HFFc6 (cell line): ENCODE measurements at places on chromosomes 16 and 17. TPM values are rescaled to one million over a fixed set of nuclear protein-coding genes. Genes with fewer than 3 reads are reported as not detected.
A peak's percentile ranks its signal among the peaks of the same experiment; 100 is the strongest.

GRCh38 chr17:16880843-16881230 lies 91.1 kb downstream of the TNFRSF13B start:
- H3K4me3 ChIP-seq, result no peak overlapping the region
- no peak for DNase-seq
- H3K27me3 ChIP-seq, result peaks cover 22% of the 10 kb centered on the region
- H3K27ac ChIP-seq, result no peak overlapping the region

DNA sequence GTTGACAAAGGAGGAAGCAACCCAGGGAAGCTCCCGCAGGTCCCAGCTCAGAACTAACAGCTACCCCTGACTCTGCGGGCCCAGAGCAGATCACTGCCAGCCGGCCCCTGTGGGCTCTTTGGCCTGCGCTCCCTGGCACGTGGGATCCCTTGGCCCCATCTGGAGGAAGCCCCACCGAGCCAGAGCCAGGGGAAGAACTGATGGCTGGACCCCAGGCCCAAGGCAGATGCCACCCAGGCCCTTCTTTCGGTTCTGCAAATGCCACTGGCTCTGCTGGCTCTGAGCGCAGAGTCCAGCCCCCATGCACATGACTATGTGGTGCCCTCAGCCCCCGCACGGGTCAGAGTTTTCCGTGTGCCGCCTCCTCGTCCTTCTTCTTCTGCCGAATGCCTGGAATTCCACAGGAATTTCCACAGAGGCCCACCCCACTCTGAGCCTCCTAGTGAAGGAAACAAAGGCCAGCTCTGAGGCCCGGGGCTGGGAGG lies 35.8 kb upstream of the SNN start:
- H3K27me3 ChIP-seq, result no peaks in the 10 kb centered on the region
- H3K27ac ChIP-seq, result peak overlapping the region; percentile 91
- peak; percentile 76 for DNase-seq
- H3K4me1 ChIP-seq, result peaks cover 49% of the 10 kb centered on the region
- peak overlapping the region; percentile 61 for H3K4me3 ChIP-seq
- H3K36me3 ChIP-seq, result no peaks in the 10 kb centered on the region

The SERPINF2 gene
- not detected in 3 replicates for total RNA-seq

DNA sequence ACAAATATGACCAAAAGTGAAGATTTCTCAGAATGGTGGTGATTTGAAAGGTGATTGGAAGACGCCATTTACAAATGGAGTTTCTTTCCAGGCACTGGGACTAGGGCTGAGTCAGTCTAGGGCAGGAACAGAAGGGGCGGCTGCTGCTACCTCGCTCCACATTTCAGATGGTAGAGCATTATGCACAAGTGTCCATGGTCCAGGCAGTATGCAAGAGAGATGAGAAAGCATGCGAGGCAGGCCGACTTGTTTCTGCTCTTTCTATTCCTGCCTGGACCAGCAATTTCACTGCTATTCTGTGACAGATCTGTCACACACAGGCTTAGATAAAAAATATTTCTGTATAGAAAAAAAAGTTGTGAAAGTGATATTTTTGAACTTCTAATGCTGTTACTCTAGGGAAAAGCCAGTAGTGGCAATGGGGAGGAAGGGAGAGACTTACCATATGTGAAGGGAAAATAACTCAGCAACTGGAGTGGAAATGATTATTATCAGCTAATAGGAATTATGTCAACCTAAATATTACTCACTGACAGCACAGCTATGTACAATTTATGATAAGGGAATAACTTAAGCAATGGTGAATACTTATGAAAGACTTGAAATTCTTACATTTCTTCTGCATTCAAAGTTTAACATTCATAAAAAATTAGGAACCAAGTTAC lies 134.7 kb upstream of the NETO2 start:
- no peaks in the 10 kb centered on the region for H3K27me3 ChIP-seq
- DNase-seq, result no peak
- no peak overlapping the region for H3K4me3 ChIP-seq
- H3K36me3 ChIP-seq, result peaks cover 11% of the 10 kb centered on the region
- no peaks in the 10 kb centered on the region for H3K4me1 ChIP-seq
- no peak overlapping the region for H3K27ac ChIP-seq

DNA sequence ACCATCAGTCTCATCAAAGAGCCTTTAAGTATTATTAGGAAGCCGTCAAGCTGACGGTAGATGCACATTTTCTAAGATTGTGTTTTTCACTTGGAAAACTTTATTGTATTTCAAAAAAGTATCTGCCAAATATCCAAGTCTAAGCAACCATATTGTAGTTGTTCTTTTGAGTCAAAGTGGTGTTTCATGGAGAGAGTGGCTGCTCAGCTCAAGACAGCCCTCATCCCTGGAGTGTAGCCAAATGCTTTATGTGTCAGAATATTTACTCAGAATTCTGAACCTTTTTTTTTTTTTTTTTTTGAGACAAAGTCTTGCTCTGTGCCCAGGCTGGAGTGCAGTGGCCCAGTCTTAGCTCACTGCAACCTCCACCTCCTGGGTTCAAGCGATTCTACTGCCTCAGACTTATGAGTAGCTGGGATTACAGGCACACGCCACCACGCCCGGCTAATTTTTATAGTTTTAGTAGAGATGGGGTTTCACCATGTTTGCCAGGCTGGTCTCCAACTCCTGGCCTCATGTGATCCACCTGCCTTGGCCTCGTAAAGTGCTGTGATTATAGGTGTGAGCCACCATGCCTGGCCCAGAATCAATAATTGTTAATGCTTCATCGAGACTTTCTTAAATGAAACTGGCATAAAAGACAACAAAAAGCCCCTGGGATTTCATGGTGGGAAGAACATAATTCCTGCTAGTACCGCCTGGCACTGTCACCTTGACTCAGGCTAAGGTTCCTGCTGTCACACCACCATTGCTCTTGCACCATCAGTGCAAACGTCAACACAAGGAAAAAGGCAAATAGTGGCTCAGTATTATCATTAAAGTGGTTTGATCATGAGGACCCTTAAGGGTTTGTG lies 45.5 kb downstream of the PRKCA start:
- H3K4me3 ChIP-seq, result no peak overlapping the region
- peak; percentile 35 for DNase-seq

DNA sequence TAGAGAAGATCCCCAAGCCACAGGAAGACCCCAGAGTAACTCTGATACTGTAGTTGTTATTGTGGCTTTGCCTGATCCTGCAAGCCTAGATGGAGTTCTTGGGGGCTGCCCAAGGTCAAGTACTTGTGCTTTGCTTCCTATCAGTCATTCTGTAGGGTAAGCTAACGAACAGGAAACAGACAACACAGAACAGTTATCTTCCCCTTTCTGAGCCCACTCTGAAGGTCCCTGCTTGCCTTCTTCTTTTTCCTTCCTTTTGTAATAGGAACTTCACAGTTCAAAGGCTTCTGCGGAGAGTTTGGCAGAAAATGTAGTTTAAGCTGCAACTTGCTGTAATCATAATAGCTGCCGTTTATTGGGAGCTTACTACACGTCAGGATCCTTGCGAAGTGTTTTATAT lies 494.1 kb upstream of the ERCC4 start:
- H3K36me3 ChIP-seq, result no peaks in the 10 kb centered on the region
- H3K27ac ChIP-seq, result no peak overlapping the region
- DNase-seq, result no peak
- no peak overlapping the region for H3K4me3 ChIP-seq
- H3K4me1 ChIP-seq, result peaks cover 15% of the 10 kb centered on the region; the same call in 1 of the 2 replicates

- H3K27me3 ChIP-seq, result no peaks in the 10 kb centered on the region; the same call in 1 of the 2 replicates
- no peak for DNase-seq
- H3K4me1 ChIP-seq, result peaks cover 17% of the 10 kb centered on the region
Observed at GRCh38 chr17:47199627-47200324, 9.4 kb upstream of the MYL4 start.
